ENCODE measurements at places on chromosomes 6 and 20. TPM values are rescaled to one million over a fixed set of nuclear protein-coding genes. Genes with fewer than 3 reads are reported as not detected.

Gene SCUBE3
- 0.02 TPM for total RNA-seq

- no peak overlapping the region for H3K27ac ChIP-seq
- H3K4me3 ChIP-seq: no peak overlapping the region
- peaks cover 25% of the 10 kb centered on the region for H3K4me1 ChIP-seq
- peaks cover 58% of the 10 kb centered on the region for H3K27me3 ChIP-seq
- H3K36me3 ChIP-seq: no peaks in the 10 kb centered on the region
Observed at GRCh38 chr20:21104921-21105320, 1.2 kb downstream of the LINC00237 start.

- H3K4me1 ChIP-seq: no peaks in the 10 kb centered on the region
- H3K4me3 ChIP-seq: no peak overlapping the region
- no peak for DNase-seq
Observed at GRCh38 chr6:122969999-122970533, 26.0 kb upstream of the CLVS2 start.

GRCh38 chr6:16043171-16044135 lies 85.4 kb upstream of the MYLIP start:
- DNase-seq: no peak
- no peak overlapping the region for H3K4me3 ChIP-seq
- H3K27ac ChIP-seq: no peak overlapping the region
- peaks cover 3% of the 10 kb centered on the region for H3K4me1 ChIP-seq
- H3K36me3 ChIP-seq: no peaks in the 10 kb centered on the region
